ENCODE measurements at places on chromosomes 13 and 19. TPM values are rescaled to one million over a fixed set of nuclear protein-coding genes. Genes with fewer than 3 reads are reported as not detected.

MCF2L gene
- 13.0 TPM for total RNA-seq

FAM83E gene
- total RNA-seq: 1.6 TPM

PLD3 gene
- total RNA-seq: 56.1 TPM

SLC17A7 gene
- total RNA-seq: not detected

DNA sequence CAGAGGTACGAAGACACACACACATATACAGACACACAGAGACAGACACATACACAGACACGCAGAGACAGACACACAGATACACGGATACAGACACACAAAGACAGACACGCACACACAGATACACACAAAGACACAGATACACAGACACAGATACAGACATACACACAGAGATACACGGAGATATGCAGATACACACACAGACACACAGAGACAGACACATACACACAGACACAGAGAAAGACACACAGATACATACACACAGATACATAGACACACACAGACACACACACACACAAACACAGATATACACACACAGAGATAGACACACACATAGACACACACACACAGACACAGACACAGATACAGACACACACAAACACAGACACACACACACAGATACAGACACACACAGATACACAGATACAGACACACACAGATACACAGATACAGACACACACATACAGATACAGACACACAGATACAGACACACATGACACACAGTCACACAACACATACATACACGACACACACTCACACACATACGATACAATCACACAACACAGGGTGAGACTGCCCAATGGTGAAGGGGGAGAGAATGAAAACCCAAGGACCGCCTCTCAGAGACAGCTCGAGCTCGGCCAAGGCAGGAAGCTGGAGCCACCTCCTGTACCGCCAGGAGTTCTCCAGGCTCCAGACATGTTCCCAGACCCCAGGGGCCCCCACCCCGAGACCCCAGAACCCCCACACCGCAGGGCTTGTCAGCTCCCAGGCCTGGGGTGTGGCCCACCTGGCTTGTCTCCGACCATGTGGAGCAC is 8.8 kb upstream of the CCER2 start:
- DNase-seq: no peak

DNA sequence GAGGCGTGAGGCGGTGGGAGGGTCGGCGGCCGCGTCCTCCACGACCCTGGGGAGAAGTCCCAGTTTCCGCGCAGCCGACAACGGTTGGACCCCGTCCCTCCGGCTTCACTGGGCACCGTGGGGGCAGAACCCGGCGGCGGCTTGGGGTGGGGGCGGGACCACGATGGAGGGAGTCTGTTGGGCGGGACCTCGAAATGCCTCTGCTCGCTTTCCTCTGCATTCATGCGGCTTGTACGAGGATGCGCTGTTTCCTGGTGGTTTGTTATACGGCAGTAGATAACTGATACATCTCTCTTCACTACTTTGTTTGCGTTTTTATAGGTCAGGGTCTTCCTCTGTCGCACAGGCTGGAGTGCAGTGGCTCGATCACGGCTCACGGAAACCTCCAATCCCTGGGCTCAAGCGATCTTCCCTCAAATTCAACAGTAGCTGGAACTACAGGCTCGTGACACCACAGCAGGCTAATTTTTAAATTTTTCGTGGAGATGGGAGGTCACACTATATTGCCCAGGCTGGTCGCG is 24.6 kb upstream of the ZNF846 start:
- peak; percentile 38 for DNase-seq

GRCh38 chr13:74132152-74132775 is 1.9 kb downstream of the KLF12 start:
- no peak for DNase-seq

GRCh38 chr19:52665027-52665426 is 26.9 kb upstream of the ZNF83 start:
- no peak for DNase-seq
